ENCODE measurements at places on chromosomes 4 and X.

- DNase-seq, result peak; percentile 97
Measured at GRCh38 chr4:123699880-123700771, 303.5 kb downstream of the SPRY1 start.

GRCh38 chrX:54640736-54641135 is 110.7 kb downstream of the GNL3L start:
- DNase-seq, result peak; percentile 4

DNA sequence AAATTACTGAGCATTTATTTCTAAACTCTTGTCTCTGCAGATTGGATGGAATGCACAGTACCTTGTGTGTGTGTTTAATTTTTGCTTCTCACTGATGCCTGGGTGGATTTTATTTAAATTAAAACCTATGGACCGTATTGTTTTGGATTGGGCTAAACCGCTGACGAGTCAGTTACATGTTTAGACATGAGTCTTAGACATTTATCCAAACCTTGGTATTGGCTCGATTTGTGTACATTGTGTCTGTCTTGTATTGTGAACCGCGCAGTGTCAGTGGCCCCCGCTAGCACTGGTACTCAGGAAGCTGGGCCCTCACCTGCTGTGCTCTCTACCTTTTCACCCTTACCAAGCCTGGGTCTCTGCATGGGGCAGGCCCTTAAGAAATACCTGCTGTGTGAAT is 40.8 kb upstream of the TADA2B start:
- no peak for DNase-seq

- no peak for DNase-seq
Measured at GRCh38 chrX:100687546-100687945, 43.5 kb downstream of the SRPX2 start.

DNA sequence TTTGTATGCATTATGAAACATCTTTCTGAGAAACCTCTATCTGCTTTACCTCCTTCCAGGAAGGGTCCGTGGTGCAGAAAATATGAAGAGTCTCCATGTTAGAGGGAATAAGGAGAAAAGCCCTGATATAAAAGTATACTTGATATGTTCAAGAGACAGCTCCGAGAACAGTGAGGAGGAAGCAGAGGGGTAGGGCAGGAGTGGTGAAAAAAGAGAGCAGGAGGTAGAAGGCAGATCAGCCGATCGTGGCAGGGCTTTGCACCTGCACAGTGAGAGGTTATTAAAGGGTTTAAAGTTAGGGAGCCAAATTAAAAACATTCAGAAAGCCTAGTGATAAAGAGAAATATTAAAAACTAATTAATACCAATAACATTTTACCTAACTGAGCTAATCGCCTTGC is 419.7 kb downstream of the FAT4 start:
- DNase-seq, result no peak

- DNase-seq, result peak; percentile 62
Measured at GRCh38 chrX:119502727-119503483, 34.7 kb downstream of the SLC25A5 start.

DNA sequence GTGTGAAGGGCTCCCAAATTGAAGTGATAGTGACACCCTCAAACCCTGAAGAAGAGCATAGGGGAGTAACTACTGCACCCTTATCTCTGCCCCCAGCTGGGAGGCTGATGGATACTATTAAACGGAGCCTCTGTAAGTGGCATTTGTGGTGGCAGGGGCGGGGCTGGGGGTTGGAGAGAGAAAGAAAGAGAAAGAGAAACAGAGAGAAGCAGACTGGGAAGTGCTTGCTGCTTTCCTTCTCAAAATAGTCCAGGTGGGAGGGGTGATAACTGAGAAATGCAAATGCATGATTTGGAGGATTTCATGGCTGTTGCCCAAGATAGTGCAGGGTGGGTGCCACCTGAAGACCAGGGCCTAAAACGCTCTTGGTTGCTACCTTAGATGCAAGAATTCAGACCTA is 253.5 kb upstream of the GATB start:
- DNase-seq, result no peak

- DNase-seq, result no peak
Measured at GRCh38 chrX:133685822-133686221, 270.5 kb upstream of the GPC4 start.

- no peak for DNase-seq
Measured at GRCh38 chr4:6277139-6277802, 7.6 kb downstream of the WFS1 start.

GRCh38 chrX:31147175-31147574 is 75.3 kb upstream of the FTHL17 start:
- no peak for DNase-seq

- no peak for DNase-seq
Measured at GRCh38 chrX:48002319-48002718, 1.5 kb downstream of the ZNF182 start.

DNA sequence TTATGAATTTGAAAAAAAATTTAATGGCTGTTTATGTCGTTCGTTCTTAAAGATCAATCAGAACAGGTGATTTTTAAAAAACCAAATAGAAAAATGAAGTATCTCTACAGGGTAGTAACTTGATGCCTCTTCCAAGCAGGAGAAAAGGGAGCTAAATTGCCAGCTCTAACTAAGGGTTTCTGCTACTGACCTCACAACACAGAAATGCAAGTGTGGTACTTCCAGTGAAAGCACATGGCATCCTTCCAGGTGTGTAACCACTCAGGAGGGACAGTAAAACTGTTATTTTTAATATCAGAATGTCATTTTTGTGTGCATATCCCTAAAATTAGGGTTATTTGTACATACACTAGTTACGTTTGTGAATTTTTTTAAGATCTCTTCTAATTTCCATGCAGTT is 116.8 kb upstream of the ZCCHC13 start:
- DNase-seq, result peak; percentile 6

DNA sequence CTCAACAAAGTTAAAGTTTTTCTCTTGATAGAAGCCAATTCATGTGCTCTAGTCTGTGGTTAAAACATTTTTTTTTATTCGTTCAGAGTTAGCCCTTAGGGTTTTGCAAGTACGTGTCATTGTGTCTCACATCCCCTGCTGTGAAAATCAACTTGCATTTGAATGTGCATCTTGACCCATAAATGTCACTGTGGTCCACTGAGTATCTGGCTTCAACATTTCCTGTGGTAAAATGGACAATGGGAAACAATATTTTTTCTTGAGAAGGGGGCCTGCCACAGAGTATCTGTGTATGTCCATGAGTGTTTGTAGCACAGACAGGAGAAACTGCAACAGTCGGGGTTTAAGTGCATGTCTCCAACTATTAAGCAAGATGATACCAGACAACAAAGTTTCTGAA is 554.8 kb upstream of the TENM3 start:
- peak; percentile 72 for DNase-seq

GRCh38 chr4:152999346-153000075 is 63.4 kb downstream of the FHDC1 start:
- peak; percentile 11 for DNase-seq

- DNase-seq, result no peak
Measured at GRCh38 chr4:52655506-52655905, 3.6 kb downstream of the USP46 start.

GRCh38 chrX:53587795-53588420 is 98.6 kb downstream of the HUWE1 start:
- DNase-seq, result no peak

- DNase-seq, result no peak
Measured at GRCh38 chrX:41081821-41082220, 3.4 kb upstream of the USP9X start.

DNA sequence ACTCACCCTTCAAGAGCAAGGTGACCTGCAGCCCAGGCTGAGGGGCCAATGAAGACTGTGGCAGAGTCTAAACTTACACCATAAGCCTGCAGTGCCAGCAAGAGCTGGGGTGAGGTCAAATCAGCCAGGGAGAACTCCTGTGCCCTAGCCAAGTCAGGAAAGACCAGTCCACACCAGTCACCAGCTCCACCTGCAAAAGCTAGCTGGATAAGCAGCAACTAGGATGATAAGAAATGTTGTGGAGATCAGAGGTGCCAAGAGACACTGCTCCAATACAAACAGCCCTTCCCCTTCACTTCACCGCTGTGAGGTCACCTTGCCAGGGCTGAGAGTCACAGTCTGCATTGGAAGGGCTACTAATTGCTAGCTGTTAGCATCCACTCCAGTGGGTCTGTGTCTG is 31.3 kb downstream of the NIPAL1 start:
- DNase-seq, result no peak

- peak; percentile 38 for DNase-seq
Measured at GRCh38 chrX:154401045-154401799, 3.0 kb downstream of the RPL10 start.

- DNase-seq, result no peak
Measured at GRCh38 chr4:10100734-10101216, 15.8 kb downstream of the WDR1 start.

- no peak for DNase-seq
Measured at GRCh38 chr4:139145552-139145932, 31.5 kb downstream of the ELF2 start.

DNA sequence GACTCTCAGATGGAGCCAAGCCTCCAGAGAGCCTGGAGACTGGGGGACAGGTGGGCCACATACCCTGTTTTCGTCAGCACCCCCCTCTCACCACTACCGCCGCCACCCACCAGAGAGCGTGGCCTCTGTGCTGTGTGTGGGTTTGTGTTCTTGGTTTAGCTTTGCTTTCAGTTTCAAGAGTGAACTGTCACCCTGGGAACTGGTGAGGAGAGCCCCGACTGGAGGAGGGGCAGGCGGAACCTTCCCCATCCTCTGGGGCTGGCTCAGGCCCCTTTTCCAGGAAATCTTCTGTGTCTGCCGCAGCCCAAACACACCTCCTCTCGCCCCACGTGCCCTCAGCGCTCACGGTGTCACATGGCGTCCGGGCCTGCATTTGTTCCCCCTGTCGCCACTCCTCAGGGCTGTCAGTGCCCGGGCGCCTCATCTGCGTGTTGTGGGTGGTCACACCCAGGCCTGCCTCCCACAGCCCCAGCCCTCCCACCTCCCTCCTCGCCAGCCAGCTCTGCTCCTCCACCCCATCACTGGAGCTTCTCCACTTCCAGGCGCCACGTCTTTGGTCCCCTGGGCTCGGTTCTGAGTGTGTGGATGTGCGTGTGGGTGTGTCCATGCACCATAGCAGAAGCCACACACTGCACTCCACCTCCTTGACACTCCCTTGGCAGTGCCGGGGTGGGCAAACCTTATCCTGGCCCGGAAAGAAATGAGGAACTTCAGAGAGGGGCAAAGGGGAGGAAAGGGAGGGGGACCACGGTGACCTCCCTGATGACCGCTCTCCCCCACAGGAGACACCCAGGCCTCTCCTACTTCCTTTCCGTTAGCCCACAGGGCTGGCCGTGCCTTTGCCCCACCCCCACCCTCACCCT is 27.8 kb downstream of the ELF4 start:
- DNase-seq, result no peak

- DNase-seq, result peak; percentile 22
Measured at GRCh38 chrX:19684311-19684710, 169.0 kb upstream of the MAP3K15 start.

DNA sequence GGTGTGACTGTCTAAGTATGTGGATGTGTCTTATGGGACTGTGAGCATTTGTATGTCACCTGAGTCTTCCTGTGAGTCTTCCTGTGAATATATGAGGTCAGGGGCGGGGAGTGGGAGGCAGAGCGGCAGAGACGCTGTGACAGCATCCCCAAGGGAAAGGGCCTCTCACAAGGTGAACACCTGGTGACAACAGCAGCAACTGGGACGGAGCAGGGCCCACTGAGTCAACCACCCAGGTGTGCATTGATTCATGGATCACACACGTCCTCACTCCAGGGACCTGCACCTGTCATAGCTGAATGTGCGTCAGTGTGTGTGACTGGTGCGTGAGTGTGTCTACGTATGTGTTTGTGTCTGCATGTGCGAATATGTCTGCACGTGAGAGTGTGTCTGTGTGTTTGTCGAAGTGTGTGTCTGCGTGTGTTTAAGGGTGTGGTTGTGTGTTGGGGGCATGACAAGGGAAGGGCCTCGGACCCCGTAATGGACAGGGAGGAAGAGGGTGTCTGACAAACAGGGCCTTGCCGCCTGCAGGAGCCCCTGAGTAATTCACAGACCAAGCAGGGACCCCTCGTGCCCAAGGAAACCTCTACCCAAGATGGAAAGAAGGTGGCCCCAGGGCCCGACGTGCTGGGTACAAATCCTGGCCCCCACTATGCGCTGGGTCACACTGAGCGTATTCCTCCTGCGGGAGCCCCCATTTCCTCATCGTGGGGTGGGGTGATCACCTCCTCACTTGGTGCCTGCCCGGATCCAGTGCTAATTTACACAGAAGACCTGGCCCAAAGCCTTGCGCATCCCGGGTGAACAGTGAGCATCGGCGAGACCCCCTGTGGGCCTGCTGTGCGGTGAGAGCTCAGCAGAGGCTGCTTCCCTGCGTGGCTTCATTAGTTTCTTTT is 76.7 kb downstream of the ABLIM2 start:
- no peak for DNase-seq

DNA sequence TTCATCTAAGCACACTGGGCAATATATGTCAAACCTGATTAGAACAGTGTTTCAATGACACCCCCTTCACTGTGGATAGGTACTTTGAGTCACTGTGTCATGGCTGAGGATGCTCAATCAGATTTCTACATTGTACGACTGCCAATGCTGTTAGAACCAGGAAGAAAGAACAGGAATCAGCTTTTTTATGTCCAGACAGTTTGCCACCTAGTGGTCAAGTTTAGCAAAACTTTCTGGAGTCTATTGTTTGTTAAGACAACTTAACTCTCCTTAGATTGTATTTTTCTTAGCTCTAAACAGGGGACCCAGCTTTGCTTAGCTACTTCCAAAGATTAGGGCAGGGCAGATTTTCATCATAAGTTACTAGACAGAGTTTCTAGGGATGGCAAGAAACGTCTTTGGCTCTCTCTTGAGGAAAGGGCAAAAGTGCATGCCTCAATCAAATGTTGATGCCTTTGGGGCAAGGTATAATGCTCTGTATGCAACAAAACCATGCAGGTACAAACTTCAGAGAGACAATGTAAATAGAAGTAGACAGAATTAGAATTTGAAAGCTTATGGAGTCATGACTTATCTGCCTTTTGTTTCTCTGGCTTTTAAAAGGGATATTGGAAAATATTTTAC is 40.5 kb upstream of the BMP3 start:
- peak; percentile 64 for DNase-seq

DNA sequence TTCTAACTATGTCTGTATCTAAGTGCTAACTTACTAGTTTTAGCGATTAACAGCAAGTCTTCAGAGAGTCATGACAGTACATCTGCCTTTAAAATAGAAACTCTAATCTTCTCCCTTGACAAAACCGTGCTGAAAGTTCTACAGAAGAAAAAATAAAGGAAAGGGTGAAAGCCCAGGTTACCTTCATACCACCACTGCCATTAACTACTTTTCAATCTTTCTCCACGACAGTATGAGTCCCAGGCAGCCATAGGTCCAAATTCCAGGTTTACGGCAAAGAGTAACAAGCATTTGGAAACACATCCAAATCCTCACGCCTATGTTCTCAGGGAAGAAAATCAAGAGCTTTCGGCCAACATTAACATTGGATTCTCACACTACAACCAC is 12.4 kb upstream of the ZCCHC13 start:
- no peak for DNase-seq

GRCh38 chr4:20042769-20043168 is 208.9 kb upstream of the SLIT2 start:
- DNase-seq, result no peak

GRCh38 chr4:40212674-40213527 is 16.1 kb downstream of the RHOH start:
- DNase-seq, result no peak
